GM03348 (cell line): ENCODE measurements at places on chromosomes 4 and X.

- DNase-seq: no peak
Observed at GRCh38 chrX:153580700-153581386, 18.1 kb downstream of the CCNQ start.

DNA sequence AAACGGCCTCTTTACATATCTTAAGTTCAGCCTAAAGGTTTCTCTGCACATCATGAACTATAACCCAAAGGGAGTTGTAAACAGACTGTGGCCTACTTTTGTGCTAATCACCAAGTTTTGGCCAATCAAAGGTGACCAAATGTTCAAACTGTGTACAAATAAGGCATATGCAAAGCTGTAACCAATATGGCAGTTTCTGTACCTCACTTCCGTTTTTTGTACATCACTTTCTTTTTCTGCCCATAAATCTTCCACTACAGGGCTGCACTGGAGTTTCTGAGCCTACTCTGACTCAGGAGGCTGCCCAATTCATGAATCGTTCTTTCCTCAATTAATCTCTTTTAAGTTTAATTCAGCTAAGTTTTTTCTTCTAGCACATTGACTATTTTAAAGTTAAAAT lies 318.7 kb downstream of the SLC7A11 start:
- DNase-seq: no peak

GRCh38 chr4:47109379-47109778 lies 78.0 kb downstream of the GABRB1 start:
- DNase-seq: no peak

DNA sequence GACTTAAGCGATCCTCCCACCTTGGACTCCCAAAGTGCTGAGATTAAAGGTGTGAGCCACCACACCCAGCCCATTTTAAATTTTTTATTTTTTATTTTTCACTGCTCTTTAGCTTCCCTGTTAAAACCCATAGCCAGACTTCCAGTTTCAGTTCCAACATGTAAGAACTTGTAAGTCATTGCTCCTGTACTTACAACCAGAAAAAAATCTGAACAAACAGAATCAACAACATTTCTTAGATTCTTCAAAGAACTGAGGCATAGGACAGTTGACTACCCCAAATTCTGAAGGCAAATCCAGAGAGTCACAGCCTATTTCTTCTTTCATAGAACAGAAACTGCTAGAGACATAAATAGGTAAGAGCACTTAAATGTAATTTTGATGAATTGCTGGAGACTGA lies 8.1 kb downstream of the GPRASP3 start:
- DNase-seq: no peak

GRCh38 chr4:11436084-11436483 lies 7.4 kb upstream of the HS3ST1 start:
- DNase-seq: no peak

GRCh38 chr4:15320121-15320678 lies 107.6 kb upstream of the C1QTNF7 start:
- DNase-seq: no peak

DNA sequence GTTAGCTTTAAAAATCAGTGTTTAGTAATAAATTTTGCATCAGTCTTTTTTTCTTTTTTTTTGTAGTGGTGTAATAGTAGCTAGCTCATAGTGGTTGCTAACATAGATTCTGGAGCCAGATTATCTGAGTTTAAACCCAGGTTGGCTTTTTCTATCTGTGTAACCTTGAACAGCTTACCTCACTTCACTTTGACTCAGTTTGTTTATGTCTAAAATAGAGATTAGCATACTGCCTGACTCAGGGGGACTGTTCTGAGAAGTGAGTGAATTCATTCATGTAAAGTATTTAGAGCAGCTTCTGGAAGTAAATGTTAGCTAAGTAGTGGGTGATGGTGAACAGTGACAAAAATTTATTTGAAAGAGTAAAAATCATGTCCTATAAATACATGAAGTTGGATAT lies 32.9 kb downstream of the CPEB2 start:
- no peak for DNase-seq

- DNase-seq: no peak
Observed at GRCh38 chr4:94453391-94453963, 1.7 kb downstream of the PDLIM5 start.

DNA sequence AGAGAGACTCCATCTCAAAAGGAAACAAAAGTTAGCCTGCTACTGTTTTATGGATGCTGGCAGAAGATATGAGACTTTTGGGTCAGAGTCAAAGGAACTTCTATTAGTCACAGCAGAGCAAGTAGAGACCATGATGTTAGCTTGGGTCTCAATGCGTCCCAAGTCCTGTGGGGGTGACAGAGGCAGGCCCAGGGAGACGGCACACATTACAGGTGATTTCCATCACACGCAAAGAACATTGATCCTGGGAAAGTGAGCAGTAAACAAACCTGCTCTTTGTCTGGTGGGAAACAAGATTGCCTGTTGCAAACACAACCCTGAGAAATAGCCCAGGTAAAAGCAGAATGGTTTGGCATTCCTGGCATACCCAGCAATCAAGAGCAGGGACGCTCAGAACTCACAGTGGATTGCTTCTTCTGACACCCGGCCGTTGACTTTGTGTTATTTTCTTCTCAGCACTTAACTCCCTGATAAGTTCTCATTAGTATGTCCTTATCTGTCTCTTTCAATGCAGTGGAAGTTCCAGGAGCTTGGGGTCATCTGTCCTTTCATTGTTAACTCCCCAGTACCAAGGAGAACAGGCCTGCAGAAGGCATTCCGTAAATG lies 51.2 kb upstream of the LGI2 start:
- DNase-seq: no peak

- peak; percentile 26 for DNase-seq
Observed at GRCh38 chr4:75658876-75659275, 14.3 kb downstream of the G3BP2 start.

DNA sequence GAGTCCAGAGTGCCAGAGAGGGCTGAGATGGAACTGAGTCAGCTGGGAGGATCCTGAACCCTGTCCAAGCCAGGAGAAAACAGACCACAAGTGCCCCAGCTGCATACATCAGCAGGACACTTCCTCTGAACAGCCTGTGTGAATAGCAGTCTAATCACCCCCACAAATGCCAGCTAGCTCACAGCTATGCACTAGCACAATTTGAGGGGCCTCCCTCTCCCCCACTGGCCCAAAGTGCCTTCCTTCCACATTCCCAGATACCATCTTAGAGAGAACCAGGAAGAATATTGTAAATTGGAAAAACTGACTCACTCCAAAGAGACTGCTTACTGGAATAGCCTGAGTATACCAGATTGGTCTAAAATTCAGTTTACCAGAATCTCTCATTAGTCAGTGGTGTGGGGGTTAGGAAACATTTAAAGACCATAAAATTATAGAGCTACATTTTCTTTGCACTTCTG lies 292.6 kb upstream of the KLF3 start:
- DNase-seq: peak; percentile 72

DNA sequence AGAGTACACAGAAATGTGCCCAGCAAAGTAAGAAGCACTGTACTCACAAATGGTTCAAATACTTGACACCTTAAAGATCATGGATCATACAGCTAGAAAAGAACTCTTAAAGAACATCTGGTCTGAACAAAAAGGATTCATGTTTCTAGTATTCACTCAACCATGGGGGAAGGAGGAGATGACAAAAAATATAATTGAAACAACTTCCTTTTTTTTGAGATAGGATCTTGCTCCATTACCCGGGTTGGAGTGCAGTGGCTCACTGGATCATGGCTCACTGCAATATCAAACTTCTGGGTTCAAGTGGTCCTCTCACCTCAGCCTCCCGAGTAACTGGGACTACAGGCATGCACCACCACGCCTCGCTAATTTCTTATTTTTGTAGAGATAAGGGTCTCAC lies 6.0 kb downstream of the DHX15 start:
- DNase-seq: no peak

DNA sequence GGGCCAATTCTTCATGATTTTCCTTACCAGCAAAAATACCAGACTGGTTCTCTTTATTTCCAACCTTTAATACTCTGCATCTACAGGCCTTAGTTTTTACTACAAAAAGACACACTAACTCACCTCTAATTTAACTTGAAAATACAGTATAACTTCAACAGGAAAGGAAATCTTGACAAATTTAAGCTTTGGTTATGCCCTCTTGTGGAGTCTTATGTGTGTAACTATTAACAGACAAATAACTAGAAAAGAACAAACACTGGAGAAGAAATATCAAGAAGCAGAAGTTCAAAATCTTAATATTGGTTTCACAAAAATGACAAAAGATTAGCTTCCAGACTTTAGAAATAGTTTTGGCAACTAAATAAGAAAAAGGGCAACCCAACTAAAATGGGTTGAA lies 33.0 kb downstream of the PPA2 start:
- no peak for DNase-seq

GRCh38 chr4:103193457-103193856 lies 4.7 kb downstream of the CENPE start:
- DNase-seq: no peak

DNA sequence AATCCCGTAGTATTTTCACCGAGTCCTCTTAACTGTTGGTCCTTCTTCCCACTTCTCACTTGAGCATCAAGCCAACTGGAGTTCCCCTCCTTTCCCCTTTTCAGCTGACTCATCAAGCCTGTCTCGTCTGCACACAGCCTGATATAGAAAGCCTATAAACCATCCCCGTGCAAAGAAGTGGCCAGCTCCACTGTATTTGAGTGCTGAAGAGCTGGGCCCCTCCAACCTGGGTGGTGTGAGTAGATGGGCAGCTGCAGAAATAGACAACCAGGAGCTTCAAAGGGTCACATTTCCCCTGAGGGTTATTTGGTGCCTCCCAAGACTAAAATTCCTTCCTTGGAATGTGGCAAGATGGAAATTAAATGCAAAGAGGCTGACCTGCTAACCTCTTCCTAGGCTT lies 199.7 kb downstream of the HS6ST2 start:
- no peak for DNase-seq

DNA sequence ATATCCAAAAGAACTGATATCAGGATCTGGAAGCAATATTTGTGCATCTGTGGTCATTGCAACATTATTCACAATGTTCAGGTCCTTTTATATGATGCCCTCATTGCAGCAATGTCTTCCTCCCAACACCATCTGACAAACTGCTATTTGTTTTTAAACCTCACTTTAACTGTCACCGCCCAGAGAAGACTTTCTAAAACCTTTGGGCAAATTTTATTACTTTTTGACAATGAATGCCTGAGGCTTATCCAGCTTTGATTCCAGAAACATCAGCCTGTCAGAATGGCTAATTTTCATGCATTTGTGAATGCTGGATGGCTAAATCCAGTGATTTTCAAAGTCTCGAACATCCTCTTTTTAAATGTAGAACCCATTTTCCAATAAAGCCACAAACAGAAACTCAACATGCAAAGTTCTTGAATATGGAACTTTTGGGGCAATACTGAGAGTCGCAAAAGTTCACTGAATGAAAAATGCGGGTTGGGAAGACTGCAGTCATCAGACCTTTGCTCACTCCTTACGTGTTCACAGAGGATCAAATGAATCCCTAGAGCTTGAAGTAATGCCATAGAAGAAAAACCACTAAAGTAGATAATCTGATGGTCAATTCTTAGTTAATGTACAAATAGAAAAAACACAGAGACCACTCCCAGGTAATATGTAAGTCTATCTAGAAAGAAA lies 10.5 kb downstream of the FGB start:
- DNase-seq: no peak
